ENCODE measurements at places on chromosomes 7 and 10. TPM values are rescaled to one million over a fixed set of nuclear protein-coding genes. Genes with fewer than 3 reads are reported as not detected.

DNA sequence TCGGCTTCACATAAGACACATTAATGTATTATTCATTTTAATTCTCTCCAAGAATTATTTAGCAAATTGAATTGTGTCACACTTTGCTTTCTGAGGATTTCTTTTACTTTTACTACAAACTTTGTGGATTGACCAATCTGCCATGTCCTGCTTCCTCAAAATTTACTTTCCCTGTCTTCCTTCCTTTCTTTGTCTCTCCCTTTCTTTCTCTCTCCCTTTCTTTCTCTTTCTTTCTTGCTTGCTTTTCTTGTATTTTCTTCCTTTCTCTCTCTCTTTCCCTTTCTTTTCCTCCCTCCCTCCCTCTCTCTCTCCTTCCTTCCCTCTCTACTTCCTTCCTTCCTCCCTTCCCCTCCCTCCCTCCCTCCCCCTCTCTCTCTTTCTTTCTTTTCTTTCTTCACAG, 37.8 kb downstream of the SP8 start:
- DNase-seq = no peak

The CFTR gene
- total RNA-seq = 130 TPM

DNA sequence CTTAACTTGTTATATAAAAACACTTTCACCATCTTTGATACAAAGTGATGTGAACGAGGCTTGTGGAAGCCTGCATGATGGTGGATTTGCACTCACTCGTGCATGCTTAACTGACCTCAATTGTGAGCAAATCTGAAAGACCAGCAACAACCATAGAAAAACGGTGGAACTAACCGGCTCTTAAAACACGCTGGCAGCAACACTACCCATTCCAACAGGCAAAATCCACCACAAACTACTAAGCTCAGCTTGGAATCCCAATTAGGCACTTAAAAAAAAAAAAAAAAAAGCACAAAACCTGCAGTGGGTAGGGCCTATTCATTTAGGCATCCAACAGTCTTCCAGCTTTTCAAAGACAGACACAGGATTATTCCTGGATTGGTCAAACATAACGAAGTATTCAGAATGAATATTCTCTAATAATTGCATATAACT, 1.8 kb downstream of the GDI2 start:
- no peak for DNase-seq

DNA sequence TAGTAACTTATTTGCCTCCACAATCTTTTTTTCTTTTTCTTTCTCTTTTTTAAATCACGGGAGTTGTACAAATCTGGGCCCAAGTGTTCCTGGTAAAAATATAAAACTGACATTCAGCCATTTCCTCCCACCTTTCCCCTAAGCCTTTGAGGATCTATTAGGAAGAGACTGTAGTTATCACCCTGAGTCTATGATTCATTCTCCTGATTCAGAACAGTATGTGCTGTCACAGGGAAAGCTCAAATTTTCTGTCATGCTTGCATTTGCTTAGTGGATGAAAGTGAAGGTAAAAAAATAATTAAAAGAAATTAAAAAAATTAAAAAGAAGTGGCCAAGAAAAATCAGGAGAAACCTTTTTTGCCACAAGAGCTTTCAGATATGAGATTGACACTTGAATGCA, 71.7 kb downstream of the KIF20B start:
- no peak for DNase-seq
